ENCODE measurements at places on chromosomes 1 and 21.

- DNase-seq: no peak
Observed at GRCh38 chr1:204567071-204567470, 50.9 kb downstream of the MDM4 start.

DNA sequence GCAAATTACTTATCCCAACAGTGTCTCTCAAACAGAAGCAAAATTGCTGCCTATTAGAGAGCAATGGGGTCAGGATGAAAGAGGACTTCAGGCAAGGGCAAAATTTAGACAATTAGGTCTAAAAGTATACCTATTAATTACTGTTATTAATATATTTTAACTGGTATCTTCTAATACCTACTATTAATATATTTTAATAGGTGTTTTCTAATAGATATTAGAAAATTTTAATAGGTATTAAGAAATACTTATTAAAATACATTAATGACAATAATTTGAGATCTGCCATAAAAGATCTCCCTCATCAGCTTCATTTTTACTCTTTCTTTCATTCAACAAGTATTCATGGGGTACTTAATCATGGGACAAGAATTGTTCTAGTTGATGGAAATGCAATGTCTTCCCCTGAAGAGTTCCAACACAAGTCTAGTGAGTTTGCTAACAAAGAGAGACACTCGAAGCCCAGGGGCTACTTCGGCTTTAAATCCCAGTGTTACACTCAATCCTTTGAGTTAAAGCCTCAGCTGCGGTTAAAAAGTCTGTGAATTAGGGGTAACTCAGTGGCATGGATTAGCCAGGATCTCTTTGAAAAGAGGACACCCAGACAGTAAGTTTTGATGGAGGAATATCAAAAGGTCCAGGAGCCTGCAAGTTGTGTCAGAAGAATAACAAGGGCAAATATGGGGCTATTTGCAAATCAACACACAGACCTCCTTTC lies 44.1 kb downstream of the STYXL2 start:
- no peak for DNase-seq

DNA sequence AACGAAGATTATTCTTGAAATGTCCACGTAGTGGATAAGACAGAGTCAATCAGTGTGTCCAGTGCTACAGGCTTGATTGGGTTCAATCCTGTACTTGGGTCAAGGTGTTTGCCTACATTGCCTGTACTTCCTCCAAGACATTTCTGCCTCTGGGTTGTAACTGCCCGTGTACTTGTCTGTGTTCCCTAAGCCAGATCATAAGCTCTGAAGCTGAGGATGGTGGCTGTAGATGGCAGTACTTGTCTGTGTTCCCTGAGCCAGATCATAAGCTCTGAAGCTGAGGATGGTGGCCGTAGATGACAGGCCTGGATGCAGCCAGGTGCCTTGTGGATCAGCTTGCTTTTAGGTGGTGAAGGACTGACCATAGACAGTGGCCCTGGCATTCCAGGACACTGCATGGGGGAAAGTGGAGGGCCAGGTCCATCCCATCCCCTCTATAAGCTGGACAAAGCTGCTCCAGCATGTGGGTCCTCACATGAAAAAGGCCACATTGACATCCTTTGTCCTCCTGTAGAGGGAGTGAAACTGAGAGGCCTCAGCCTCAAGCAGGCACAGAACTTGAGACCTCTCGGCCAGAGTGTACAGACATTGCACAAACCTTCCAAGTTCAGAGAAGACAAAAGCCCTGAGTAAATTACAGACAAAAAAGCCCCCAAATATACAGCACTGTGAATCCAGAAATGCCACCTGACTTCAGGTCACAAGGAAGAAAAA lies 2.0 kb upstream of the SRM start:
- no peak for DNase-seq

DNA sequence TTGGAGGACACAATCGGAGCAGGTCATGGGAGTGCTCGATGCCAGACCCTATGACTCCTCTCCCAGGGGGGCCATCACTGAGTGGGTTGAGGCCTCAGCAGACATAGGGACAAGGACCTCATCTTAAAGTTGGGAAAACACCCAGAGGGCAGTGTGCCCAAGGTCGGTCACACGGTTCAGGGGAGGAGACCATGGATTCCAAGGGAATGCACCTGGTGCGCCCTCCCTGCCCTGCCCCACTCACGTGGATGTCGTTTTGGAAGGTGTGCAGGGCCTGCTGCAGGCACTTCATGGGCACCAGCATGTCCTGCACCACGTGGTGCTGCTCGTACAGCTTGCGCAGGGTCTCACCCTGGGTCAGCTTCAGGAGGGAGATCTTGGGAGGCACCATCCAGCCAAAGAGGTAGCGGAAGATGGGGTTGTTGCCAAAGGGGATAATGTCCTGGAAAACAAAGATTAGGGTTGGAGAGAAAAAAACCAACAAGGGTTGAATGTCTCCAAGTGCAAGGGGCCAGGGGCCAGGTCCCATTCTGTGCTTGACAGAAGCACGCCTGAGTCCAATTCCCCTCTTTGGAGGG lies 33.1 kb downstream of the DHCR24 start:
- no peak for DNase-seq

DNA sequence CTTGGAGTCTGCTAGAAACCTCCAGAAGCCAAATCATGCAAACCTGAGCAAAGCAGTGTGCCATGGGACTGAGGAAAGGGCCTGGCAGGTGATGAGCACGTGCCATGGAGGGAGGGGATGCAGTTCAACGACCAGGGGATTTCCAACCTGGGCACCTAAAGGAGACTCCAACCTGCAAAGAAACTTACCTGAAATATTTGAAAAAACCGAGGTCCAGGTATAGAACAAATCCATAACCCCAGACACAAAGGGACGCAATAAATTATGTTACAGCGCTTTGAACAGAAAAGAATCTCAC lies 8.9 kb downstream of the UBASH3A start:
- DNase-seq: no peak

Data from NCI-H446 (cell line).